ENCODE measurements at places on chromosomes 2 and 18.

GRCh38 chr18:26225022-26225693 lies 1.1 kb upstream of the TAF4B start:
- no peak for DNase-seq

- DNase-seq = no peak
Observed at GRCh38 chr2:8485736-8486135, 196.1 kb upstream of the ID2 start.

- DNase-seq = no peak
Observed at GRCh38 chr2:126839796-126840195, 58.9 kb upstream of the TEX51 start.

- DNase-seq = no peak
Observed at GRCh38 chr2:217551252-217551899, 451.4 kb downstream of the TNS1 start.

DNA sequence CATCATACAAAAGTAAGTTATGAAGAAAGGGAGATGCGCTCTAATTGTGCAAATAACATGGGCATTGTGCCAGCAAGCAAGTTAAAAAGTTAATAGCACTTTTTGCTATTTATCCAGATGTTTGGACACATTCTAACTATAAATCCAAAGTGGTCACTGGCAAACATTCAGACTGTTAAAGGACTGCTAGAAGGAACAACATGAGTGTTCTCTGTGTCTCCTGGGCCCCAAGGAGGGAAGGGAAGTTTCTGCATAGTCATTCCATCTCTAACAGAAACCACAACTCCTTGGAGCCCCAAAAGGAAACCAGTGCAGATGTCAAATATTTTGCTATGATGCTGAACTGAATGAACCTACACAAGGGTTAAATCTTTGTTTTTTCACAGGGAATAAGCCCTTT lies 213.3 kb upstream of the HNRNPA3 start:
- no peak for DNase-seq
